Fibroblast of skin of right quadriceps (primary cell): ENCODE measurements at places on chromosomes 3 and 15.
A peak's percentile ranks its signal among the peaks of the same experiment; 100 is the strongest.

DNA sequence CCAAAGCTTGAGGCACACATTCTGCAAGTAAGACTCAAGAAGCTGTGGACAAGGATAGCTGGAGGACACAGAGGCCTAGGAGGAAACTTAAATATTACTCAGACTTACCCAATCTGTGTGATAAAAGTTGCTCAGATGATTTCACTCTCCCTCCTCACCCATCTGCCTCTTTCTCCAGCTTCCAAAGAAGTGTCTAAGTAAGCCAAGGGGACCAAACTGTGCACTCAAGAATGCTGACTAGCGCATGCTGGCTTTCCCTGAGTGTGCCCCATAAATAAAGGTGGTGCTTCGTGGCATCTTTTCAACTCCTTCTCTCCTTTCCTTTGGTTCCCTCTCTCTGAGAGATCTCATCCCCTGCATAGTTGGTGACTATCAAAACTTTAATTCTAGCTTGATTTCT, 211.0 kb upstream of the LMCD1 start:
- DNase-seq, result no peak

DNA sequence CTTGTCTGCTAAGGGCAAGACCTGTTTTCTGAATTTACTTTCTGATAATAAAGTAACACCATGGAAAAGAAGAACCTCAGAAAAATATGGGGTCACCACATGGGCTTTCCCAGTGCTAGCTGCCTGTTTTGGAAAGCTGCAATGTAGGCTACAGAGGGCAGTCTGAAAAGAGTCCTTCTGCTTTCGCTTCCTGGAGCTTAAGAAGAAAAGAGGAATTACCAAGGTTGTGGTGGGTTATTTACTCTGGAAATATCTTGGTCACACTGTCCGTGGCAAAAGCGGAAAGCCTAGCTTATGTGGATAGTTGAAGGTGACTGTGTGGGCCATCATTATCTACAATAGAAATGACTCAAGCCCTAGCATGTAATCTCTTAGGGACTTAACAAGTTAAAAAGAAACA, 31.7 kb upstream of the IP6K2 start:
- DNase-seq, result no peak

GRCh38 chr3:108818404-108818803, 4.2 kb upstream of the TRAT1 start:
- DNase-seq, result no peak

DNA sequence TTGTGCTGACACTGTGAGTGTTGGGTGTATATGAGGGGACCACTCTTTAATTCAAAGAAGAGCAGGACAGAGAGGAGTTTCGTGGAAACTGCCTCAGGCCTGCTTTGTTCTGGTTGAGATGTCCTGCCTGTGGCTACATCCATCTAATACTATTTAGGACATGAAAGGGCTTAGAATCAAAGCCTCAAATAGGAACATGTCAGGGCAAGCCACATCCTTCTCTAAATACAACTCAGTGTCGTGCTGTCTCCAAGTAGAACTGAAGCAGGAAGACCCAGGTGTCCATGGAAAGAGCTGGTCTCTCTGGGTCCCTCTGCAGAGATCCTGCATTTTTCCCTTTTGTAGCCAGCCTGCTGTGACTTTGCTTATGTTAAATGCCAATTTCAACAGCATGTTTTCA, 156.2 kb upstream of the UMPS start:
- DNase-seq, result no peak

DNA sequence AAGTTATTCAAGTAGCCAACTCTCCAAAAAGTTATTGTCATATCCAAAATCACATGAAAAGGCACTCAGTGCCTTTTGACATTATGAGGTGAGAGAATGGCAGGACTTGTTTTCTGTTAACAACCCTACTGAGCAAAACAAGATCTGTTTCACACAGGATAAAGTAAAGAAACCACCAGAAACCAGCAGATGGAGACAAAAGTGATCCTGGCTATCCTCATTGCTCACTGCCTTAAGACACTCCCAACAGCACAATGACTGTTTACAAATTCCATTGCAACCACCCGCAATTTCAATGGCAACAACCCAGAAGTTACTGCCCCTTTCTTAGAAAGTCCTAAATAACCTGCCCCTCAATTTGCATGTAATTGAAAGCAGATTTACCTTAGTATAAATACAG, 352.6 kb upstream of the NDN start:
- no peak for DNase-seq

DNA sequence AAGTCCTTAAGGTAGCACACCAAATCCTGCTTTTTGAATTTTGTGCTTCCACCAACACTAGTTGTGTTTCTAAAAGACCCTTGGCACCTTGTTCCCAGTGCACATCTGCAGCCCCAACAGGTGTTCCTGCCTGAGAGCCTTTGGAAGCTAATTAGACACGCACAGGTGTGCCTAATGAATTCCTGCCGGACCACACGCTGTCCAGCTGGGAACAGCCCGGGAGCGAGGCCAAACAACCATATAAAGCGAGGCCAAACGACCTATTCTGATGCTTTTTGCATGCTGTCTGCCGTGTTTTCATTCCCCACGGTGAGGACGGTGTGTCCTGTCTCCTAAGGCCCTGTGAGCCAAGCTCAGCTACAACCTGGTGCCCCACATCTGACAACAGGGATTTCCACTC, 99.5 kb downstream of the ATG7 start:
- DNase-seq, result no peak

GRCh38 chr3:58577269-58577821, at the start of gene FAM107A:
TSS of gene FAM107A (minus strand) at chr3:58577391. CDS start at chr3:58569860, 7,531 bp downstream.
- DNase-seq, result peak; percentile 26

GRCh38 chr15:72967397-72967796, 84.9 kb upstream of the NEO1 start:
- no peak for DNase-seq

GRCh38 chr3:45748068-45748467, 48.3 kb downstream of the SLC6A20 start:
- no peak for DNase-seq

DNA sequence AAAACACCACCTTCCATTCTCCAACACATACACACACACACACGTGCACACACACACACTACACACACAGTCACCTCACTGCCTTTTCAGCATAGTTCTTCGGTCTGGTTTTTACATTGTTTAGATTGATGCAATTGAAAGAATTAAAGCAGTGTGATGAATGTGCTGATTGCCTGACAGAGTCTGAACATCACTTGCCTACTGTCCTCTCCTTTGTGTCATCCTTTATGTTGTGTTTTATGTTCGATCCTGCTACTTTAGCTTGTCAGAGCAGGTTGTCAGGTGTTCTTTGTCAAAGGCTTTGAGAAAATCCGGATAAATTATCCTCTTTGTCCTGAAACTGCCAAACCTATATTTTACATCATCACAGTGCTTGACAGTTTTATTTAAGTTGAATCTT, 80.4 kb downstream of the IQCH start:
- no peak for DNase-seq

- DNase-seq, result no peak
These were observed 20.4 kb downstream of the BHLHE40 start for GRCh38 chr3:4999531-5000184.

DNA sequence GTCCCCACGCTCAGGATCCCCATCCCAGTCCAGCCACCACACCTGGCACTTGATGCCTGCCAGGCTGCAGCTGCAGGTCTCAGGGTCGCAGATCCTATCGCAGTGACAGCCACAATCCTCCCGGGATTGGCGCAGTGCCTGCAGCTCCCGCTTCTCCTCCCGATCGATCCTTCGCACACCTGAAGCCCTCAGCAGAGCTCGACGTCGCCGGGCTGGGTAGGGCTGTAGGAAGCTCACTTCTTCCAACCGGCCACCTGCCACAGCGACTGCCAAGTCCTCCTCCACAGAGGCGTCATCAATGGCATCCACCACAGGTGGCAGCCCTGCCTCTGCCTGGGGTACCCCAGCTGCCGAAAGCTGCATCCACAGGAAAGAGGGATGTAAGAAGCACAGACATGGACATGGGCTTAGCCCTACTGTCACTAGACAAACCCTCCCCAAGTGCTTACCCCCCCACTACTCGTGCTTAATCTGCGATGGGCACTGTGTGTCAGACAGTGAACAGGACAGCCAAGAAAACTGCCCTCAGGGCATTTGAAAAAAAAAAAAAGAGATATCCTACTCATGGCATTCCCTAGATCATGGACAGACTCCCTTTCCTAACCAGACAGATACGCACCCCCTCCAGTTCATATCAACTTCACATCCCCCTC, 9.2 kb downstream of the CSRNP1 start:
- no peak for DNase-seq

GRCh38 chr15:81256916-81257315, 60.2 kb downstream of the IL16 start:
- peak; percentile 57 for DNase-seq

DNA sequence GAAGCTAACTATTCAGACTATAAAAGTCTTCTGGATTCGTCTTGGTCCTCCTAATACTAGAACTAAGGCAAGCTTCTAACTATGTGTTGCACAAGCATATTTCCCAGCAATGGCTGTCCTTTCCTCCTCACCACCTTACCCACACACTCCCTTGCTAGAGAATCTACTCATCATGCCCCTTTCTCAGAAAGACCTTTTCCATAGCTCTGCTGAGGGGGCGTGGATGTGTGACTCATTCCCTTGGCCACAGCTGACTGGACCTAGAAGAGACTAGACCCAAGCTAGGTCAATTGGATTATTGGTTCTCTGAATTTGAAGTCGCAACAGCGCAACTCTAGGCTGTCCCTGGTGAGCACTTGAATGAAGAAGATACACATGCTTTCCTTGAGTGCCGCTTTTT, 47.1 kb downstream of the ERC2 start:
- no peak for DNase-seq

GRCh38 chr15:92714077-92714476, 58.5 kb upstream of the FAM174B start:
- DNase-seq, result peak; percentile 58

- peak; percentile 10 for DNase-seq
These were observed 53.1 kb downstream of the CACNA2D2 start for GRCh38 chr3:50450209-50450921.

GRCh38 chr3:197446700-197447056, 109.1 kb downstream of the BDH1 start:
- no peak for DNase-seq

DNA sequence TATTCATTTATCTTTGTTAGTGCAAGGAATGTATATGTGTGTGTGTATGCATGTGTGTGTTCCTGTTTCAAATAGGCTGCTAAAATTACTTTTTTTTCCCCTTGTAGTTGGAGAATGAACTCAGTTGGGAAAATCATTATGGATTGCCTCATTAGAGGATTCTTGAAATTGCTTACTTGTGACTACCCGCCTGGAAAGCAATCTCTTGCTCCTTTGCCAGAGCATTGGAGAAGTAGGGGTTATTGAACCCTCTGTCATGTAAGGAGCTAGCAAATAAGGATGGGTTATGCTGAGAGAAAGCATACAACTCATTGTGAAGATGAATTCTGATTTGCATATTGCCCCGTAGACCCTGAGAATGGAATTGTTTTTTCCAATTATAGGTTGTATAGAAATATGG, 474.5 kb downstream of the CADM2 start:
- DNase-seq, result no peak

GRCh38 chr3:66138336-66139313, 82.2 kb upstream of the SLC25A26 start:
- DNase-seq, result peak; percentile 75
